ENCODE measurements at places on chromosomes 3 and 15.

- DNase-seq = no peak
Observed at GRCh38 chr3:74643636-74644035, 29.2 kb upstream of the CNTN3 start.

DNA sequence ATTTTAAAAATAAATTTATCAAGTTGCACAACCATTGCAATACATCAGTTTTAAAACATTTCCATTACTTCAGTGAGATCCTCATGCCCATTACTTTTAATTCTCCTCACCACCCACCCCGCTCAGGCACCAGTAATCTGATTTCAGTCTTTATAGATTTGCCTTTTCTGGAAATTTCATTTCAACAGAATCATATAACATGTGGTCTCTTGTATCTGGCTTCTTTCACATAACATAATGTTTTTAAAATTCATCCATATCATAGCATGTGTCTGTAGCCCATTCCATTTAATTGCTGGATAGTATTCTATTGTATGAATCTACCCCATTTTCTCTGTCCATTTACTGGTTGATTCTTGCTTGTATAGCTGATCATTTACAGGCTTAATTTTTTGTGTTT lies 110.3 kb upstream of the TMEM108 start:
- no peak for DNase-seq

GRCh38 chr15:70466305-70466704 lies 297.1 kb downstream of the UACA start:
- DNase-seq = no peak

DNA sequence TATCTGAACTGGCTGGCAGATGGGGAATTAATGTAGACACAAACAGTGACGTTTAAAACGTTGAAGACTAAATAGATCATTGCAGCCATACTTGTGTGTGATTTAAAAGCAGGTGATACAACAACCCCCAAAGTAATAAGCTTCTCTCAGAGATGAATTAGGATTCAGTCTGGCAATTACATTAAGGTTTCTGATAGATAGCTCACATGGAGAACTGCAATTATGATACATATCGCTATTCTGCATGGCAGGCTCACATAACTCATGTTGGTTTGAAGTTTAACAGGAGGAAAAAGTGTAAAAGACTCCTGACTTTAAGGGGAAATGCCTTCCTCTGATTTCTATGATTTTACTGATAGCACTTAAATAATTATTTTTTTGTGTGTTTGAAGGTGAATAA lies 196.9 kb downstream of the CLSTN2 start:
- DNase-seq = no peak

DNA sequence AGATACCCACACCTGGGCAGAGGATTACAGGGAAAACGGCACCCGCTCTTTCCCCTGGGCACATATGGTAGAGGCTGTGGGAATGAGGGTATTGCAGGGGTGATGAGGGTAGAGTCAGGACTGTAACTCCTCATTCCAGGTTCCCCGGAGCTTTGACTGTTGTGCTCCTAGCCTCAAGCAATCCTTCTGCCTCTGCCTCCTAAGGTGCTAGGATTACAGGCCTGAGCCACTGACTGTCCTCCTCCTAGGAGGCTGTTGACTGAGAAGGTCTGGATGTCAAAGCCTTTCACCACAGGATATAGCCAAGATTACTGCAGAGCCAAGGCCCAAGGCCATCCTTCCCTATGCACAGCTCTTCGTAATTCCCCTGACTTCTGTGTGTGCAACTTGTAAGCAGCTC lies 1.1 kb upstream of the MPI start:
- DNase-seq = no peak

- DNase-seq = no peak
Observed at GRCh38 chr3:145704020-145704419, 457.0 kb downstream of the PLOD2 start.

DNA sequence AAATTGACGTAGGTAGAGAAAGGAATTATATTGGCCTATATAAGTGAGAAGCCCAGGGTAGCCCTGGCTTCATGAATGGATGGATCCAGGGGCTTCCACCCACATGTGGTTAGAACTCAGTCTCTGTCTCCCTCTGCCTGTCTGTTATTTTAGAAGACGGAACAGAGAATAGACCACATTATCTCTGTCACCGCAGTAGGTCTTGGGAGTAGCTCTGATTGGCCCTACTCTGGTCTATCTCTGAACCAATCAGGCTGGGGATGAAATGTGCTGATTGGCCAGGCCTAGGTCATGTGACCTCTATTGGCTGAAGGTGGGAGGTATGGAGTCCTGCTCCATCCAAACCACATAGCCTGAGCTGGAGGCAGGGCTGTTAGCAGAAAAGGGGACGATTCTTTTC lies 143.0 kb upstream of the PRR23C start:
- DNase-seq = no peak

DNA sequence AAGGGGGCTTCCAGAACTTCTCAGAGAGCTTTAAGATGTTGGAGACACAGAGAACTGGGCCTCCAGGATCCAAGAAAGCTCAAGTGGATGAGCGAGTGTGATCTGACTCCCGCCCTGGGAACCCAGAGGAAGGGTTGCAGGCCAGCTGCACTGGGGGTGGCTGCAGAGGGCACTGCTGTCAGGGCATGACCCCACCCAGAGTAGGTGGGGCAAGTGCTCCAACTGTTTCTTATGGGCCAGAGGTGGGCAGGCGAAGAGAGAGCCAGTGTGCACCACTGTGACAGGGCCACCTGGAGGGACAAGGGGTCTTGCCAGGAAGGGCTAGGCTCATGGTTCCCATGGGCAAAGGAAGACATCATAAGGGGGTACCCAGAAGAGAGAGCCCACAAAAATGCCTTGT lies 48.8 kb downstream of the EXOG start:
- DNase-seq = no peak

DNA sequence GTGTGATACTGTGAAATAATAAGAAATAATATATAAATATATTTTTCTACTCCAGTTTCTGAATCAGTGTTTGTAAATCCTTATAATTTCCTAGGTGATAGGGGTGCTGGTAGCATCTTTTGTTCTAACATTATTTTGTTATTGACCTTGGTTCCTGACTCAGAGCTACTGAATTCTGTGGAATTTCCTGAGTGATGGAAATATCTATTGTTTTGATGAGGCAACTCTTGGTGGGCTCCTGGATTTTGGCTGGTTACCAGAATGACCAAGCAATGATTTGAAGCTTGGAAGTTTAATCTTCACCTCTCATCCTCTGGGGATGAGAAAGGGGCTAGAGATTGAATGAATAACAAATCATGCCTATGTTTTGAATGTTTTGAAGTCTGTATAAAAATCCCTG lies 377.3 kb downstream of the LPP start:
- DNase-seq = peak; percentile 92

DNA sequence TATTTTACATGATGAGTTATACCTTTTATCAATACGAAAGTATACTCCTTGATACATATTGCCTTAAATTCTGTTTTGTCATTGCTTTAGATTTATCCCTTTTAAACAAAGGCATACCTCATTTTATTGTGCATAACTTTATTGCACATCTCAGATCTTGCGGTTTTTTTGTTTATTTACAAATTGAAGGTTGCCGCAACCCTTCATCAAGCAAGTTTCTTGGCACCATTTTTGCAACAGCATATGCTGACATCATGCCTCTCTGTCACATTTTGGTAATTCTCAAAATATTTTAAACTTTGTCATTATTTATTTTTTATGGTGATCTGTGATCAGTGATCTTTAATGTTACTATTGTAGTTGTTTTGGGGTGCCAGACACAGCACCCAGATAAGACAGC lies 20.9 kb downstream of the SNRK start:
- peak; percentile 16 for DNase-seq

DNA sequence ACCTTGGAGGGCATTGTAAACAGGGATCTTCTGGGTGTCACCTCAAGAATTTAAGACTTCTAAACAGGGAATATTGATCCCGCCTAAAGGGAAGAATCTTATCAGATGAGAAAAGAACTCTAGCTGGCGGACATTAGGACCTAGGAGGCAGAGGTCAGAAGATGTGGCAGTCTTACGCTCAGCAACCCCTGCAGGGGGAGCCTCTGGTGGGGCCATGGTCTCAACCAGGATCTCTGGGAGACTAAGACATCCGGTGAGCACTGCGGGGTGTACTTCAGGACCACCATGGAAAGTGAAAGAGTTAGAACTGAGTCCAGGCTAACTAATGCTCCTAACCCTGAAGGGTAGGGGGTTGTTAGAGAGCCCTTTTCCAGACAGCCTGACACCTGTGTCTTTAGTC lies 295.2 kb downstream of the VGLL3 start:
- DNase-seq = no peak

DNA sequence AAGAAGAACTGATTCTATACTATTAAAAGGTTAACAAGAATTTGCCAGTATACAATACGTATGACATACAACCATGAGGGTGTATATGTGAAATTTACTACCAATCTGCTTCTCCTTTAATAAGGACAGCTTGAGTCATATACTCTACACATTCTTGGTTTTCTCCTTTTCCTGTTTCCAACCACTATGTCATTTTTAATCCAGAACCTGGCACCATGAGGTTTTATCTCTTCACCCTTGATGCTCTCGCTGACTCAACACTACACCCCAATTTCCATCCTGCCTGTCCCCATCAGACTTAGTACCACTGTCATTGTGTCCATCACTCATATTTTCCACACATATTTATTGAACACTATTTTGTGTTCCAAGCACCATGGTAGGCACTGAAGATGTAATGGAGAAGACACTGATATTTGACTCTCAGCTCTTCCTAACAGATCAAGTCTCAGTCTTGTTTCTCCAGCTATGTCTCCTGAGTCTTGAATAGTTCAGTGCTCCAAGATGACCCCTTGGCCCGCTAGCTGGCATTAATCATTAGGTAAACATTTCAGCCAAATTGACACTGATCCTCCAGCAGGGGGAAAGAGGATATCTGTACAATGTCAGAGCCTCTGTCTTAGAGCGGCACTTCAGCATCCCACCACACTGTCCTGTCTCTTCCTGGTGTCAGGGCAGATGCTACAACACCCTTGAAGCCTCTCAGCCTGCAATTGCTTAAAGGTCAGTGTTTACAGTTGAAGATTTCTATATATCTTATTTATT lies 11.2 kb upstream of the COL8A1 start:
- DNase-seq = peak; percentile 63

GRCh38 chr3:31833391-31834190 lies 147.5 kb downstream of the OSBPL10 start:
- DNase-seq = no peak

DNA sequence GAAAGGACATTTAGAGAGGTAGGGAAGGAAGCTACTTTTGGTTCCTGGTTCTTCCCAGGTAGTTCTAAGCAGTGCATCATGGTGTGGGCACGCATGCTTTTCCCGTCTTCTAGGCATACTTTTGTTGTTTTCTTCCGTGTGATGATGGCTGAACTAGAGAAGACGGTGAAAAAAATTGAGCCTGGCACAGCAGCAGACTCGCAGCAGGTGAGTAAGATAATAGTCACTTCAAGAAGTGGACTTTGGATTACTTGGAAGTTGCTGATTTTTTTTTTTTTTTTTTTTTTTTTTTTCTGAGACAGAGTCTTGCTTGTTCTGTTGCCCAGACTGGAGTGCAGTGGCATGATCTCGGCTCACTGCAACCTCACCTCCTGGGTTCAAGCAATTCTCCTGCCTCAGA lies 17.9 kb downstream of the FANCD2OS start:
- DNase-seq = no peak

- no peak for DNase-seq
Observed at GRCh38 chr3:130576375-130577266, 59.6 kb downstream of the COL6A6 start.

GRCh38 chr15:39629371-39629770 lies 48.5 kb downstream of the THBS1 start:
- DNase-seq = peak; percentile 87

GRCh38 chr3:112394003-112394640 lies 61.2 kb downstream of the CD200 start:
- DNase-seq = no peak

GRCh38 chr15:52556524-52557273 lies 12.1 kb downstream of the ARPP19 start:
- no peak for DNase-seq

GRCh38 chr3:141375381-141376301 lies 7.3 kb downstream of the ZBTB38 start:
- DNase-seq = no peak

DNA sequence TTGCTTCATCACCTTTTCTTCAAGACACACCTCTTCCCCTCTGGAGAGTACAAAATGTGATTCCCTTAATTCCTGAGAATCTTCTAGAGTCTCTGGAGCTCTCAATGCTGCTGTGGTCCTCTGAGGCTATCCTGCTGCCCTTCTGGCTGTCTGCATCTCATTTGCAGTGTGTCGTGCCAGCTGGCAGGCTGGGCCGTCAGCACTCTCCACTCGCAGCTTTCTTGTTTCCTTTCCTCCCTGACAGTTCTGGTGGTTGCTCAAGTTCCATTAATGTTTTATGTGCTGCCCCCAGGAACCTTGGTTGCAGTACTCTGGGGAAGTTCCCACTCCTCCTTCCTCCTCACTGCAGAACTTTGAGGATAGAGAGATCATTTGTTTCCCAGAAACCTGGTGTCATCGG lies 210.8 kb upstream of the ROPN1 start:
- DNase-seq = no peak

GRCh38 chr3:157312376-157312745 lies 124.3 kb upstream of the PTX3 start:
- no peak for DNase-seq

- no peak for DNase-seq
Observed at GRCh38 chr3:152226176-152226575, 42.6 kb upstream of the MBNL1 start.

GRCh38 chr3:42960786-42961185 lies 18.3 kb upstream of the GASK1A start:
- no peak for DNase-seq

- no peak for DNase-seq
Observed at GRCh38 chr3:152254041-152254440, 14.7 kb upstream of the MBNL1 start.

- DNase-seq = no peak
Observed at GRCh38 chr3:72088486-72089025, 303.6 kb upstream of the PROK2 start.

GRCh38 chr15:81280696-81281455 lies 43.1 kb downstream of the STARD5 start:
- DNase-seq = no peak

GRCh38 chr3:44678480-44679116 lies 30.1 kb downstream of the ZNF35 start:
- no peak for DNase-seq

- DNase-seq = peak; percentile 91
Observed at GRCh38 chr3:61985020-61985419, 388.3 kb downstream of the FEZF2 start.

DNA sequence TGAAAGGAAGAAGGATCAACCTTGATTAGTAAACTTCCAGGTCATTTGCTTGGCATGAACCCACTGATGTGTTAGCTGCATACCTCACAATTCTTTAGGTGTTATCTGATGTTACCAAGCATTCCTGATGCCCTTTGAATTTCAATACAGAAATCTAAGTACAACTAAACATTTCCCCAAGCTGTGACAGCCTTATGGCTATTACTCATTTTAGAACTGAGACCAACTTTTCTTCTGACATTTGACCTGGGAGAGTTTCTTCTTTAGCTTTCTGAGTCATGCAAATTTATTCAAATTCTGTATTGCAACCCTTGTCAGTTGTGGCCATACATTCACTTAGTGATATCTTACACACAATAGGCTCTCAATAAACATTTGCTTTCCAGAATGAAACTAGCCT lies 124.3 kb downstream of the TIGIT start:
- DNase-seq = peak; percentile 50

All from ELR (cell line).